Muscle of back (tissue), 13 donors: ENCODE measurements at places on chromosomes 3 and 15.
A peak's percentile ranks its signal among the peaks of the same experiment; 100 is the strongest.

GRCh38 chr3:53837331-53837730 lies 8.9 kb downstream of the CHDH start:
- no peak for DNase-seq

DNA sequence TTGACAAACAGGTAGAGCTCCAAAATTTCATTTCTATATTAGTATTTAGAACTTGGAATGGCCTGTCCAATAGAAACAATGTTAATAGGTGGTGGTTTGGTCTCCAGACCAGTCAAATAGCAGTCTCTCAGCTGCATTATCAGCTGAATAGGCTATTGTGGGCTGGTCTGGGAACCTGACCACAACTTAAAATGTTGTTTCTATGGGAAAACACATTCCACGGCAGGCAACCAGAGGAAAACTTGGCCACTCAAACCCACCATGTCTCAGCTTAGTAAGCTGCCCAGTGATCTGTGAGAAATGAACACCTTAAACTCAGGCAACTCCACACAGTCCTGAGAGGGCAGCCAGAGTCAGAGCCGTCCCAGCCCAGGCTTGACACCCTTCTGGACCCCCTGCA lies 20.4 kb downstream of the FBN1 start:
- DNase-seq: no peak

DNA sequence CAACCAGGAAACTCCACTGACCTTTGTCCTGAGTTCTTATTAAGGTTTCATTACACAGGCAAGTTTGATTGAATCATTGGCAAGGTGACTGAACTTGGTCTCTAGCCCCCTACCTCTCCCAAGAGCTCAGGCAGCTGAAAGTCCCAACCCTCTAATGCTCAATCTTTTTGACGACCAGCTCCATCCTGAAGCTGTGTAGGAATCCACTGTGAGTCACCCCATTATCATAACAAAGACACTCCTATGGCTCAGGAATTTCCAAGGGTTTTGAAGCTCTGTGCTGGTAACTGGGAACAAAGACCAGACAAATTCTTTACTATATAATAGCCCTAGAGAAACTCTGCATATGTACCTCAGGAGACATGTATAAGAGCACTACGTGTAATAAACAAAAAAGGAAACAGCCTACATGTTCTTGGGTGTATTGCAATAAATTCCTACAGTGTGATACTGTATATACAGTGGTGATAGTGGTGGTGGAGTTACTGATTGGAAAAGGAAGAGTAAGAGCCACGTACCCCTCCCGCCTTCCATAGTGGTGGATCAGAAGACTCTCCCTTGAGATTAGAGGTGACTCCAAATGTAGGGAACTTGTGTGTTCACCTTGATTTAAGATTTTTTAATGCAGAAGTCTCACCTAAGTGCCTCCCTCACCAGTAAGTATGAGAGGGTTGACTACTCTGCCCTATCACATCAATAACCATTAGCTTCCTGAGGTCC lies 116.6 kb downstream of the ST8SIA2 start:
- no peak for DNase-seq

GRCh38 chr3:73284472-73284871 lies 223.0 kb downstream of the EBLN2 start:
- DNase-seq: no peak

DNA sequence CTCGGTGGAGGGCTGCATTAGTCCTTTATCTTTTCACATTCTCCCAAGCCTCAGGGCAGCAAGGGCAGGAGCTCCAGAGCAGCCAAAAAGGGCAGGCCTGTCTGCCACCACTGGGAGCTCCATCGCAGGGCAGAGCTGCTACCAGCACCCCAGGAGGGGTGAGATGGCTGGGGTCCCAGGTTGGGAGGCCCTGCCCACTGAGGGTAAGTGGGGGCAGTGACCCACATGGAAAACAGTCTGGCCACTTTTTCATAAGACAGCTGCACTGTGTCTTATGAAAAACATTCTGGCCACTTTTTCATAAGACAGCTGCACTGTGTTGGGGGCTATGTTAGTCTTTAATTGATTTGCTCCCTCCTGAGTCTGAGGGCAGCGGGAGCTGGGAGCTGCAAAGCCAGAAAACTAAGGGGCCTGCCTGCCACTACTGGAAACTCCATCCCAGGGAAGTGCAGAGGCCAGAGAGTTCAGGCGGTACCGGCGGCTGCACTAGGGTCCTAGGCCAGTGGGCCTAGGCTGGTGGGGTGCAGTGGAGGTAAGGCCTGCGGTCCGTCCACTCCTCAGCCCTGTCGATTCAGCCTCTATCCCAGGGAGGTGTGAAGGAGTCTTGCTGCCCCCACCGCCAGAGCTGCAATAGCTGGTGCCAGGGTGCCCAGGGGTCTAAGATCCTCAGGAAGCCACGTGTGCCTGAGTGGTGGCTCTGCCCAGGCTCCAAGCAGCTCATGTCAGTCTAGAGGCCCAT lies 45.4 kb downstream of the TMCO5A start:
- peak; percentile 45 for DNase-seq

DNA sequence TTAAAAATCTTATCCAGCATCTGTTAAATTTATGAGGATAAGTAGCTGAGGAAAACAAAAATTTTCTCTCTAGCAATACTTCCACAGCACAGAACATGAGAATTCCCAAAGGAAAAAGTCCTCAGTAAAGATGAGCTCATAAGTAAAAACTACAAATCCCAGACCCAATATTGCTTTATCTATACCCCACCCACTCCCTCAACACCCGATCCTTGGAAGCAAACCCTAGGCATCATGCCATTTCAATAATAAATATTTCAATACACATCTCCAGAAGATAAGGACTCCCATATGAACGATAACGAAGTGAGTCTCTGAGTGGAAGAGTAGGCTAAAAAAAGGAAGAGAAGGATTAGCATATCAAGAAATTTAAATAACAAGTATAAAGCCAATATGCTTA lies 8.3 kb upstream of the PRR20G start:
- peak; percentile 68 for DNase-seq

GRCh38 chr15:101534376-101534970 lies 45.0 kb upstream of the PCSK6 start:
- DNase-seq: no peak

DNA sequence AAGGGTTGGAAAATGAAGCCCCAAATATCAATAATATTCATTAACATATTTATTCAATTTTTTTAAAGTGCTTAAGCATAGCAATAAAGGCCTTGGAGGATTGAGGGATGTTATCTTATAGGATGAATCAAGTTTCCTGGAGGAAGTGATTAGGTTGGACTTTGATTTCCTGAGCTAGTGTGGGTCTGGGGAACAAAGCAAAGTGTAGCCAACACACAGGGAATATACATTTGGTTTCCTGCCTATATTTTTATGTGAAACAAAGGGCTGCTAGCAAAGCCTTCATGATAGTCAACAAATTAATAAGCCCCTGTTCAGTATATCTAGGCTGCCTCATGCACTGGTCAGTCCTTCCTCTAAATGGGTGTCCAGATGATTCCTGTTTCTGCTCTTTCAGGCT lies 261.1 kb upstream of the IL12A start:
- no peak for DNase-seq

GRCh38 chr3:72973031-72973723 lies 23.4 kb upstream of the PPP4R2 start:
- DNase-seq: no peak

GRCh38 chr15:80567721-80568157 lies 127.4 kb upstream of the ABHD17C start:
- peak; percentile 85 for DNase-seq
